ENCODE measurements at places on chromosomes 13 and 19.

GRCh38 chr19:49132974-49133609 lies 13.7 kb downstream of the PPFIA3 start:
- peak; percentile 30 for DNase-seq

GRCh38 chr19:12603714-12604113 lies 6.9 kb downstream of the ZNF490 start:
- peak; percentile 62 for DNase-seq

- no peak for DNase-seq
These were observed 12.8 kb upstream of the MEIS3 start for GRCh38 chr19:47432091-47432490.

DNA sequence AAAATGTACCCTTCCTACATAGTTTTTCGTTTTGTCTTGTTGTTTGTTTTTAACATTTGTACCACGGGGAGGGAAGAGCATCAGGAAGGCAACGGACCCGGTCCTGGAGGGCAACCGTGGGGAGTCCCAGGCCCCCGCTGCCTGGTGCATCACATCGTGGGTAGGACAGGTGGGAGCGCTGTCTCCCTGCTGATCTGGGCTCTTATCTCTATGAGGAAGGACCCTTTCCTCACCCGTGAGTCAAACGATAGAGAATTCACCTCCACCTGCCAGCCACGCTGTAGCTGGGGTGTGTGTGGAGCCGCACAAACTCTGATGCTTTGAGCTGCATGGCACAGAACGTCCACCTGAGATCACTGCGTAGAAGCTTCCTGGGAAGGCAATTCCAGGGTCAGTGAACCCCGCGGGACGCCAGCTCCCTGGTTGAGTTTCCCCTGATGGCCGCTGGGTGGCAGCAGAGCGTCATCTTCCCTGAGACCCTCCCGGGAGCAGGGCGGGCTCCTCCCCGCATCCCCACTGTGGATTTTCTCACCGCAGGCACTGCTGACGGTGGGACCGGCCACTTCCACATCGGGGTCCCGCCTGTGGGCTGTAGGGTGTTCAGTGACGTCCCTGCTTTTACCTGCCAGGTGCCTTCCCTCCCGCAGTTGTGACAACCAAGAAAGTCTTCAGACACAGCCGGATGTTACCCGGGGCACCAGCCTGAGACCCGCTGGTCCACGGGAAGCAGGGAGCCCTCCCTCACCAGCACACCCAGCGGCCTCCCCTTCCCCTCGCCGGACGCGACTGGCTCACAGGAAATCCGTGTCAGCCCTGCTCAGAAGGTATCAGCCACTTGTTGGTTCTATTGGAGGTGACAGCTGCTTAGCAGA lies 54.7 kb downstream of the ZNF787 start:
- peak; percentile 67 for DNase-seq

DNA sequence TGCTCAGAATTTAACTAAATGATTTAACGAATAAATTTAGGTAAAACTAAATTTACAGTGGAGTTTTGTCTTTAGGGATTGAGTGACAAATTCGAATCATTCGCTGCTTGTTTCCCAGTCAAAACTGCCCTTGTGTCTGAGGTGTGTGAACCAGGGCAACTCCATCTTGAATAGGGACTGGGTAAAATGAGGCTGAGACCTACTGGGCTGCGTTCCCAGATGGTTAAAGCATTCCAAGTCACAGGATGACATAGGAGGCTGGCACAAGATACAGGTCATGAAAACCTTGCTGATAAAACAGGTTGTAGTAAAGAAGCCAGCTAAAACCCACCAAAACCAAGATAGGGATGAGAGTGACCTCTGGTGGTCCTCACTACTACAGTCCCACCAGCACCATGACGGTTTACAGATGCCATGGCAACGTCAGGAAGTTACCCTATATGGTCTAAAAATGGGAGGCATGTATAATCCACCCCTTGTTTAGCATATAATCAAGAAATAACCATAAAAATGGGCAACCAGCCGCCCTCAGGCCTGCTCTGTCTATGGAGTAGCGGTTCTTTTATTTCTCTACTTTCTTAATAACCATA lies 10.2 kb upstream of the ANKRD10 start:
- no peak for DNase-seq

DNA sequence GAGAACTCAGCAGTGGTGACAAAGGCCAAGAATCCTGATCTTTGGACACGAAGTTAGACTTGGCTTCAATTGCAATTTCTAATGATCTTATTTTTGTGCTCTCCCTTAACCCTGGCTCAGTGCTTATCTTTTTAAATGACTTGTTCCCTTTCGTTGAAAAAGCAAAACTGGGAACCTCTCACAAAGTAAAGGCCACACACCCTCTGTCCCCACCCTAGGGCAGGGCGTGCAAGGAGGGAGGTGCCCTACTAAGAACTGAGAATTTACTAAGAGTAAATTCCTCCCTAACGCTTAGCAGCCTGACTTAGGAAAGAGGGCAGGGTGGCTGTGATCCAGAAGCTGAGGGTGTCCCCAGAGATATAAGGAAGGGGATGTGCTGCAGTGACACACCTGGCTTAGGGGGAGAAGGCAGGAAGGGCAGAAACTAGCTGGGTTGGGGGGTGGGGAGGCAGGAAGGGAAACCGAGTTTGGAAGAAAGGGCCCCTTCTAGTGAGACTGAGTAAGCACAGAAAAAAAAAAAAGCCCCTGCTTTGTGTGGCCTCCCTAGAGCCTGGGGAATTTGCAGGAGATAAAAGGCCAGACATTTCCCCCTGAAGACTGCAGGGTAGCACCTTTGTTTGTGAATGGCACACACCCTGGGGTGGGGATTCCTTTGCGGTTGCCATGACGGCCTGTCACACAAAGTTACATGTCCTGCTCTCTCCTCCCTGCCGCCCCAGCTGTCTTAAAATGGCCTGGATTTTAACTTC lies 435.1 kb downstream of the EFNB2 start:
- DNase-seq, result no peak

- no peak for DNase-seq
These were observed 1700.6 kb downstream of the PCDH9 start for GRCh38 chr13:65529541-65529940.

DNA sequence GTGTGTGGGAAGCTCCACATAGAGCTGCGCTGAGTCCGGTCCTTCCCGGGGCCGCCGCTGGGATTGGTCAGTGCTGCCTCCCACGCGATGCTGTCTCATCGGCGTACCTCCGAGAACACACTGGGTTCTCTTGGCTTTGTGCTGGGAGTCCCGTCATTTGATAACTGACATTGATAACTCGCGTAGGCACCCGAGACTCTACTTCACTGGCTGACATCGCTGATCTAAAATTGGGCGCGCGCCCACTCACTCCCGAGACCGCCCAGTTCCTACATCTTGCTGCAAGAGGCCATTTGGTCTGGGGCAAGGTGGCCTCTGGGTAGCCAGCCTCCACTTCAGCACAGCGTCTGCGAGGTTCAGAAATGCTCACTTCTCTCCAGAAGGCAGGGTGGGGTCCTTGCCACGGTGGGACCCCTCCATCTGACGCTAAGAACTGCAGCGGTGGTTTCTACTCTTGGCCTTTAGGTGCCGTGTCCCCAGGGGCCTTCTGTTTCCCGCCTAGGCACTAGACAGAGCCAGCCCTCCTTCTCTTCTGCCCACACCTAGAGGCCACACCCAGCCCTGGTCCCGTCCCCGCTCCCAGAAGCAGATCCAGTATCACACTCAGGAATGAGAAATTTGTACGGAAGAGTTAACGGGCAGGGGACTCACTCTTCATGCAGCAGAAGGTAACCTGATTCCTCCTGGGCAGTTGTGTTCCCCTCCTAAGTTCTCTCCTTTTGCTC lies 40.7 kb upstream of the ATP11A start:
- DNase-seq, result no peak

DNA sequence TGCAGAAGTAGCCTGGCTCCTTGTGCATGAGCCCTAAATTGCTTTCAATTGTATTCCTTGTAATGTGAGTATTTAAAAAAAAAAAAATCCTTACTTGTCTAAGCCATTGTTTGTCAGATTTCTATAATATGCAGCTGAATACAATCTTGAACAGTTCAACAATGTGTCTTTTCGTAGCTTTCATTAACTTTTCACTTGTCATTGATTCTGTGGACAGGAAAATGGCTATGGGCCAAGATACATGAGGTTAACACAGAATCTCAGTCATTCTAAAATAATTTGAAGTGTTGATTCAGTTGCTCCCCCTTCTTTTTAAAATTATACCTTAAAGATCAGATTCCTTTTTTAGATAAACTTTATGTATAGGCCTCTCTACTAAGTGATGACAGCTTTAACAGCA lies 395.8 kb upstream of the KLF12 start:
- no peak for DNase-seq

DNA sequence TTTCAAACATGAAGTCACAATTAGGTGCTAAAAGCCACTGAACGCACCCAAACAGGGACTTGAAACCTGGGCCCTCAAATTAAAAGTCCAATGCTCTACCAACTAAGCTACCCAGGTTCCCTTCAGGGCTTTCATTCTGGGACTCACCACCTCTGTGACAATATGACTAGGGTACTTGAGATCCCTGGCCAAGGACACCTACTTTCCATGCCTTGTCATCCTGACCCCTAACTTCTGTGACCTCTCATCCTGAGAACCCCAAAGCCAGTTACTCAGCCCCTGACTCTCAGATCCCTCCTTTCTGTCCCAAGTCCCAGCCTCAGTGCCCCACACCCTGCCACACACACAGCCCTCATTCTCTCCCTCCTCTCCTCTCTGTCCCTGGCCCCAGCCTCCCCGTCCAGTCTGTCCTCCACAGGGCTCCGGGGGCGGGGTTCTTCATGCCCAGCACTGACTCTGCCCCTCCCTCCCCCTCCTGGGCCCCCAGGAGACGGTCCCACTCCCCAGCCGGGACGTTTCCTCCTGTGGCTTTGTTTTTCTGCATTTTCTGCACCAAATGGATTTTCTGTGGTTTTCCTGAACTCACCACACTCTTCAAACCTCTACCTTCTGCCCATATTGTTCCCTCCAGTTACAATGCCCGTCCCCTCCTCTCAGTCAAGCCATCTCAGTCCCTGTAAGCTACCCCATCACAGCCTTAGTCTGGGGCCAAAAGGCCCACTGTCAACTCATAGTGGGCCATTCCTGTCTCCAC lies 7.0 kb downstream of the RCN3 start:
- DNase-seq, result no peak

- no peak for DNase-seq
These were observed 57.2 kb downstream of the DNAJC3 start for GRCh38 chr13:95734124-95734523.

GRCh38 chr13:30906411-30907051 lies 460 bp downstream of the MEDAG start:
- DNase-seq, result no peak

DNA sequence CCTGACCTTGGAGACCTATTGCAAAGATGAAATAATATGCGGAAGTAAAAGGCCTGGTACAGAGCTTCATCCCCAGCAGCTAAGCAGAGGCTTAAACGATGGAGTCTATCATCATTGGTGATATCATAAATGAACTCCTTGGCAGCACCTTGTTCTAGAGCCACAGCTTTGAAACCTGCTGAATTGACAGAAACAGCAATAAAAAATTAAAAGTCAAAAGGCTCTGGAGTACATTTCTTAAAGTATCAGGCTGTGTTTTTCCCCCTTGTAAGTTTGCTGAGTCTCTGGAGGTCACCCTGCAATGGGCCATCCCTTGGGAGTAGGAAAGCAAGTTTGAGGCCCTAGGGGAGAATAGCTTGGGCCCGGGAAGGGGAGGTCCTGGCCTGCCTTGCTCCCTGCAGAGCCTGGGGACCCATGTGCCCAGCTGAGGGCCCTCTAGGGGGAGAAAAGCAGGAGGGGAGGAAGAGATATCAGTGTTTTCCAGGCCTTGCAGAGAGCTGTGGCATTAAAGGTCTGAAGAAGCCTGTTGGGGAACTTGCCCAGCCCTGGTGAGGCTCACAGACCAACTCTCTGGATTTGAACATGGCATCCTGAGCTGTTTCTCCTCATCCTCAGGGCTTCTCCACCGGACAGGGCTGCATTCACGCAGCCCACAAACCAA lies 416.1 kb downstream of the ZNF536 start:
- DNase-seq, result no peak

GRCh38 chr19:7456964-7457541 lies 31.8 kb downstream of the PEX11G start:
- no peak for DNase-seq

DNA sequence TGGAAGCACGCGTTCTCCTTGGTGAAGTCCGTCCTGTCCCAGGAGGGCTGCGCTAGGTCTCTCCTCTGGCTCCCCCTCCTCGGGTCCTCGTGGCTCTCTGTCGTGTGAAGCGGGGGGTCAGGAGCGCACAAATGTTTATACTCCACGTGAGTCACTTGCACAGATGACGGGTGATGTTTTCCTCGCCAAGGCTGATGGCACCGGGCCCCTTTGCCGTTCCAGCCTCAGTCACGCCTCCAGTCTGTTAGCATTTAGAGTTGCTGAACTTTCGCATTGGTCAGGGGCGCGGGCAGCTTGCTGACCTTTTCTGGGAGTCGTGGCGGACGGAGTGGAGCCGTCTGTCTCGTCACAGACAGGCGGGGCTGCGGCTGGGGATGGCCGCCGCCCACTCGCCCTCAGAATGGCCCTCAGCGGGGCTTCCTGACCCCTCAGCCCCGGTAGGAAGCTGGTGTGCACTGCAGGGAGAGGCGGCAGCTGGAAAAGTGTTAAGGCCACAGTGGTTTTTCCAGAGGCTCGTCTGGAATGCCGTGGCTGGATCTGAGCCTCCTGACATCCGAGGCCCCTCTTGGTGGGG lies 13.7 kb downstream of the KLHL26 start:
- DNase-seq, result no peak

- DNase-seq, result no peak
These were observed 18.3 kb upstream of the PRODH2 start for GRCh38 chr19:35830986-35831385.

DNA sequence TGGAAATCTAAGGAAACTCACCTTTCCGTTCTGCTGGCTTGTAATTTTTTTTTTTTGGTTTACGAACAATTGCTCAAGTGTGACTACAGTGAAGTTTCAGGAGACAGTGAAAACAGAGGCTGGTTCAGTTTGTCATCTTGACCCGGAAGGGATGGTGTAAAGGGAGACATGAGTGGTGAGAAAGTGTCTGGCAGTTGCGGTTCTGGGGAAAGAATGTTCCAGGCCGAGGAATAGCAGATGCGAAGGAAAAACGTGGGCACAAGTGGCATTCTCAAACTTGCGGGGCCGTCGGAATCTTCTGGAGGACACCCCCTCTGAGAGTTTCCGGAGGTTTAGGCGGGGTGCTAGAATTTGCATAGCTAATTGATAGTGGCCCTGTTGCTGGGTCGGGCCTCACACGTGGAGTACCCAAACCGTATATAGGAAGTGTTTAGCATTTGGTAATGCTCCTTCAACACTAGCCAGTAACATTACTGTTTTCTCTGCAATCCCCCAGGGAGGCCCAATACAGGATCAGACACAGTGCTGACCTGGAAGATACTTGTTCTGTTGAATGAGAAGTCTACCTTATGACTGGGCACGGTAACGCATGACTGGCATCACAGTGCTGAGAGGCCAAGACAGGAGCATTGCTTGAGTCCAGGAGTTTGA lies 2.8 kb upstream of the TNFSF9 start:
- no peak for DNase-seq

- DNase-seq, result peak; percentile 34
These were observed 1.3 kb upstream of the HNRNPL start for GRCh38 chr19:38850976-38851621.
